ENCODE measurements at places on chromosomes 4 and X.

GRCh38 chrX:107273795-107274194, 67.4 kb downstream of the DNAAF6 start:
- DNase-seq = no peak

DNA sequence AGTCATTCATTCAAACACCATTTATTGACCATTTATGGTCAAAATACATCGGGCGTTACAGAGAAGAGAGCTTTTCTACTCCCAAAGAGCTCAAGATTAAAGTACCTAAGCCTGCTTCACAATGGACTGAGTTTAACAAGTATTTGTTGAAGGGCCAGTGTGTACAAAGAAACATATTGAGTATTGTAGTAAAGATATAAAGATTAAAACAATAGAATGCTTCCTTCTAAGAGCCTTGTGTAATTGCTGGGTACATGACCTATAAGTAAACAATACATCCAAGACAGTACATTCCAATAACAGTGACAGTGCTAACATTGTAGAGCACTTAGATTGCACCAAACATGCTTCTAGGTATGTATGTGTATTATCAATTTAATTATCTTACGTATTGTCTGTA, 695.5 kb downstream of the PCDH7 start:
- DNase-seq = no peak

- DNase-seq = no peak
Observed at GRCh38 chr4:168797738-168798375, 212.2 kb downstream of the CBR4 start.

DNA sequence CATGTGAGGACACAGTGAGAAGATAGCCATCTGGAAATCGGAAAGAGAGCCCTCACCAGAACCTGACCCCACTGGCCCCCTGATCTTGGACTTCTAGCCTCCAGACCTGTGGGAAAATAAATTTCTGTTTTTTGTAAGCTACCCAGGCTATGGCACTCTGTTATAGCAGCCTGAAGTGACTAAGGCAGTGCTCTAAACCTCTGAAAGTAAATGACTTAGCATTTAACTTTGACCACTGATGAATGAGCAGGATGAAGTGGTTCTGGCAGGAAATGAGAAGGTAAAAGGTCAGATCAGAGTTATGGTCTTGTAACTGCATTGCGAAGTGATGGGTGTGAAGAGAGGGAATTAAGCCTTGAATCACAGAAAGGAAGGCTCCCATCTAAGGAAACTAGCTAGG, 17.0 kb downstream of the GPAT3 start:
- DNase-seq = no peak

- no peak for DNase-seq
Observed at GRCh38 chrX:108732630-108733321, 3.6 kb downstream of the IRS4 start.

GRCh38 chr4:68162196-68162595, 32.5 kb upstream of the TMPRSS11F start:
- no peak for DNase-seq

DNA sequence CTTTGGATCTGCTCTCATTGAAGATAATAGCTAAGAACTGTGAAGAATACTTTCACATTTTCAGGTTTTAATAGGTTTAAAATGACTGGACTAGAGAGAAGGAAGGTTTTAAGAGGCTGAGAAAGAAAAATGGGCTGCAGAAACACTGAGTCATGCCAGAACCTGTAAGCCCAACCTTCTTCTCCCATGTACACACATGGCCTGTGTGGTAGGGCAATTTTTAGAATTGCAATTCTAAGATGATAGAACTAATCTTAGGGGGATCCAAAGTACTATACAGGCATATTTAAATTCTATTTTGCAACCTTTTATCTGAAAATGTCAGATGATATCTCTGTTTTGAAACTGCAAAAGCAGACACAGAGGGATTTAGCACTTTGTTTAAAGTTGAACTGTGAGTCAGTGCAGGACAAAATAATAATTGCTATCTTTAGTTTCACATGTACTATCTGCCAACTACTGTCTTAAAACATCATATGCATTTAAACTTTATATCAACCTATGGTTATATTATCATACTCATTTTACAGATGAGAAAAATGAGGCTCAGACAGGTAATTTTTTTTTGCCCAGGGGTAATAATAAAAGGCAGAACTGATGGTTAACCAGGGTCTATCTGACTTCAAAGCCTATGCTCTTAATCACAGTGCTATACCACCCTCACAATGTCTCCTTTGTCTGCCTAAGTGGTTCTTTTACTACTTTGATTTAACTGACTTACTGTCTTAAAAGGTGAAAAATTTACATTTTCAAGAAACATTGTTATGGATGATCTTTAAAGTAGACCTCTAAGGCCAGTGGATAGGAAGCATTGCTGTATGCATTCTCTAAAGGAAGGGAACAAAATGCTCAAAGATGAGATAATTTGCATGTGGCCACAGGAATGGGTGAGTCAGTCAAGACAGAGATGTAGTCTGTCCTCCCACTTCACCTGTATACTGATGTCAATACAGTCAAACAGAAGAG, 4.3 kb downstream of the TMPRSS11E start:
- DNase-seq = no peak

DNA sequence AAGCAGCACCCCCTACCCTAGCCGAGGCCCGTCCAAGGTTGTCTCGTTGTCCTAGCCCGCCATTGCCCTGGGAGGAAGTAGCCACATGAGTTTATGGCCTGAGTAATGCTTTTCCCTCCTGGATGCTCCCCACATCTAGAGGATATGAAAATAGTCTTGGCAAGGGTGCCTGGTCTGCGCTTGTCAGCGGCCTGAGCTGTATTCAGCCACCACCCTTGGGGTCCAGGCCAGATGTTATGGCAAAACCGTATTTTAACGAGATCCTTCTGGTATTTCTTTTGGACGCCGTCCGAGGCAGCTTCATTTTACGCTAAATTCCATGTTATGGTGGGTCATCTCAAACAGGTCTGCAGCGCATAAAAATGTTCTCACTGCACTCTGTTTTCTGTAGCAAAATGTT, 89.3 kb downstream of the GPR143 start:
- DNase-seq = no peak
